ENCODE measurements at places on chromosomes 6 and 20. TPM values are rescaled to one million over a fixed set of nuclear protein-coding genes. Genes with fewer than 3 reads are reported as not detected.

- DNase-seq: no peak
These were observed 2.7 kb downstream of the SERPINB6 start for GRCh38 chr6:2968600-2969135.

Gene PARD6B
- total RNA-seq: 38.4 TPM

- DNase-seq: no peak
These were observed 6.1 kb upstream of the RWDD1 start for GRCh38 chr6:116564921-116565872.

GRCh38 chr20:34709831-34710567 lies 5.9 kb downstream of the TP53INP2 start:
- no peak for DNase-seq

DNA sequence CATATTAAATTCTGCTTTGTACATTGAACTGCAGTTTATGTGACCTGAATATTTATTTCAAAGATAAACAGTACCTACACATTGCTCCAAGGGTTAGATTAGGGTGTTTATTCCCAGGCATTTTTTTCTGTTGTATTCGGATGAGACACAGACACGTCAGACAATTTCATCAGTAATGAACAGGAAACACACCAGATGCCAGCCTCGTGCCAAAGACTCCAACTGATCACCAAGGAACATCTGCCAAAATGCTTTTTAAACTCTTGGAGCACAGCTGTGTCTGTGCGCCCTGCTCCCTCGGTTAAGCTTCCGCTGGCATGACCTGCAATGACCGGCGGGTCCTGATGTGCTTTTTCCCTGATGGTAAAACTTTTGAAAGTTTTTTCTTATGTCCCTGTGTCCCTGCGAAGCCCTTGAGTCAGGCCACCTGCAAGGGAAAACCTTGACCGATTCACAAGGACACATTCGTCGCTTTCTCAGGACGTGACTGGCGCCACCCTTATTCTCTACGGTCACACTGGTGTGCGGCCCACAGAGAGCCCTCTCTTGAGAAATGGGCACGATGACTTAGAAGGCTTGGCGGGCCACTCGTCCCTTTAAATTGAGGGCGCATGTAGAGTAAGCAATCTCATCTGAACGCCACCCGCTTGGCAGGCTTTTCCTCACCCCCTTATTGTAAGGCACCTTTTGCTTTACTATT lies 173.9 kb downstream of the QKI start:
- no peak for DNase-seq

DNA sequence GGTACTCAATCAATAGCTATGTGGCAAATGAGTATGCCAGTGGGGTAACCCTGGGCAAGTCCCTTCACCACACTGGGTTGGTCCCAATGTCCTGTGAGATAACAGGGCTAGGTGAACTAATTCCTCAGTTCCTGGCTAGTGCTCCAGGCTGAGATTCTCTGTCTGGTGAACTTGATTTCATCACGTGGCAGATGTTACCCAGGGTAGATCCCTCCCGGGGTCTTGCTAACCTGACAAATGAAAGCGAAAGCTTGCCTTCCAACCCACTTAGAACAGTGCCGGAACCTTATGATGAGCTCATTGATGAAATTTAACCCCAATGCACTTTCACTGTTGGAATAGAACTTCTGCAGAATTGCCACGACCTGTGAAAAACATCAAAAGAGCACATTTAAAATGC lies 6.6 kb upstream of the ANKRD60 start:
- no peak for DNase-seq

DNA sequence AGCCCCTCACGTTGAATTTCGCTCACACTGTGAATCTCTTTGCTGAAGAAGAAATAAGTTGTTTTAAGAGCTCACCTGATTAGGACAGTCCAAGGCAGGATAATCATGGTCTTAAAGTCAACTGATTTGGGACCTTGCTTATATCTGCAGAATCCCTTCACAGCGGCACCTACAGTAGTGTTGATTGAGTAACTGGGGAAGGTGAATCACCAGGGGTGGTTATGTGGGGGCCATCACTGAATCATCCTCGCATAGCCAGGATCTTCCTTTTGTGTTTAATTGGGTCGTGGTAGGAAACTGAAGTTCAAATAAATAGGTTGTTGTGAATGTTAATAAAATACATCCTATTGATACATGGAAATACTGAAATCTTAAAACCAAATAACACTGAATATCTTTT lies 20.2 kb upstream of the MICA start:
- DNase-seq: no peak

GRCh38 chr6:150366118-150366778 lies 2.6 kb upstream of the IYD start:
- no peak for DNase-seq

DNA sequence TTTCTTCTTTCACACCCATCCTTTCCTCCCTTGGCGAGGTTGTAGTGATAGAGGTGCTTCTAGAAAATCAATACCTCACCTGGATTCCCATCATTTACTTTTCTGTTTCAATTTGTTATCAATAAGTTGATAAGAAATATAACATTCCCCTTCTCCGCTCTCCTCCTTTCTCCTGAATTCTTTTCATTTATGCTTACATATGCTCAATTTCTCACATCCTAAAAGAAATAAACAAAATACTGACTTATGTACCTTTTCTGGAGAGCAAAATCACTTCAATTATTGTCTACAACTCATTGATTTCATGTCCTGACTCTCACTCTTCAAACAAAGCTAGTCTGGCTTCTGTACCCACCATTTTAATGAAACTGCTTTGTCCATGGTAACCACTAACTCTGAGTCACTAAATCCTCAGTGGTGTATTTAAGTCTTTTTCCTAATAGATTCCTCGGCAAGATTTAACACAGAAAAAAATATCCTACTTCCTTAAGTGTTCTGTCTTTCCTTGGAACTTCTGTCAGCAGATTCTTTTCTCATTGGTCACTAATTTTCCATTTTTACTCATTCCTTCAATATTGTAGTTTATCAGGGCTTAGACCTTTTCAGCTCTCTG lies 289.6 kb downstream of the RFPL4B start:
- no peak for DNase-seq

DNA sequence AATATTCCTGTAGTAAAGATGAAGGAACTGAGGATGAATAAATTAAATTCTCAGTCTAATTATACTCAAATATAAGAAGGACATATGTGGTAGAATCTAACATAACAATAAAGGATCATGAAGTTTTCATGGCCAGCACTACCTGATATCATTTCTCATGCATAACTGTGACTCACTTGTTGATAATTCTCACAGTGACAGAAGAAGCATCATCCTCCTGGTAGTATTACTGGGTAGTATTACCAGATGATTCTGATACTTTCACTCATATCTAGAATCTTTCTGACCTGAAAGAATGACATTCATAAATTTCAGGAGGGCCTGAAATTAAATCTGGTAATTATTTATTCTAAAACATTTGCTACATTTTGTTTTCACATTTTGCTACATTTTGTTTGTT lies 1375.0 kb downstream of the EPHA7 start:
- DNase-seq: no peak

DNA sequence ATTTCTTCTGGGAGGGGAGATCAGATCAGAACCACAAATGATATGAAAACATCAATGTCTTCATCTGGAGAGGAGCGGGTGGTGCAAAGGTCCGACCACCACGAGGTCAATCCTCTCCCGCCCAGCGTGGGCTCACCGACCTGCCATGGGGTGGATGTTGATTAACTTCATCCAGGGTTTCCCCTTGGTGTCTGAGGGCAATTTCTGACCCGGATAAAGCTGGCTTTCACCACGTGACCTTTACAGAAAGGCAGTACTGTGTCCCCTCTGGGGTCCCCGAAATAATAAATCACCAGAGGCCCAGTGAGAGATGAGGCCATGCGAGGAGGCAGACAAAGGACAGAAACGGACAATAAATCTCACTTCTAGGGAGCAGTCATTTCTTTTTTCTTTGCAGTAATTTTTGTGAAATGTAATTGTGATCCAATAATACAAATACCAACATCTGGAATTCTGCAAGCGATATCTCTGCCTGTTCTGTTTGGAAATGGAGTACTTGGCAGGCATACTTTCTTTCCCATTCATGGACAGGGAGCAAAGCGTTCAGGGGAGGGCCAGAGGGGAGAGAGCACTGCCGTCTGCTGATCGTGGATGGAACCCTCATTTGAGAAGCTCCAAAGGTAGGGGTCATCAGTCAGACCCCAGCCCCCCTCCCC lies 55.1 kb upstream of the APCDD1L start:
- no peak for DNase-seq

DNA sequence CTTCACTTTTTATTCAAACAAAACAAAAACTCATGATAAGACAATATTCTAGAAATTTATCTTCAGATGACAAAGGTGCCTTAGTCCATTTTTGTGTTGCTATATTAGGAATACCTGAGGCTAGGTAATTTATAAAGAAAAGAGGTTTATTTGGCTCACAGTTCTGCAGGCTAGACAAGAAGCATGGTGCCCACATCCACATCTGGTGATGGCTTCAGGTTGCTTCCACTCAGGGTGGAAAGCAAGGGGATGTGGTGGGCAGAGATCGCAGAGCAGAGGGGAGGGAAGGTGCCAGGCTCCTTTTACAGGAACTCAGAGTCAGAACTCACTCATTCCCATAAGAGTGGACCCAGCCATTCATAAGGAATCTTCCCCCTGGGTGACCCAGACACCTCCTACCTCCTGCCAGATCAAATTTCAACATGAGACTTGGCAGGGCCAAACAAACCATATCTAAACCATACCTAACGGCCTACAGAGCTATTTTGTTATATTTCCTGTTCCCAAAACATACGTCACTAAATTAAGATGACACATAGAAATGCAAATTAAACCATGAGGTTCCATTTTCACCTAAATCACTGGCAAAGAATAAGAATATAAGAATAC lies 26.4 kb downstream of the ABHD12 start:
- DNase-seq: no peak

GRCh38 chr6:139540276-139540675 lies 165.8 kb upstream of the CITED2 start:
- no peak for DNase-seq

Gene VGLL2
- total RNA-seq: not detected
